ENCODE measurements at places on chromosomes 12 and 14.

- DNase-seq, result no peak
These were observed 68.5 kb upstream of the LGR5 start for GRCh38 chr12:71371122-71371521.

DNA sequence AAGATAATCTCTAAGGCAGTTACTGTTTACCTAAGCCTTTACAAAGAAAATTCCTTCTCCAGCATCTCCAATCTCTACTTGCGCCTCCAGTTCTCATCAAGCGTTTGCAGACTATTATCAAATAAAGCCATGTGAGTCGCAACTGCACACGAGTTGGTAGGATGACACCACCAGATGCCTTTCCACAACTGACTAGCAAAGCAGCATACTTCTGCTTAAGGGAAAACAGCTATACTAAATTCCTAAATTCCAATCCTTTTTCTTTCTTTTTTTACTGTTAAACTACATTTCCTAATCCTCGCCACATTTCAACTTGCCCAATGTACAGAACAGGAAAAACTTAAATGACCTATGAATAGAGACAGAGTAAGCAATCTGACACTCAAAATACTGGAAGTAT, 166.7 kb downstream of the ITPR2 start:
- no peak for DNase-seq

- no peak for DNase-seq
These were observed 207.7 kb downstream of the FUT8 start for GRCh38 chr14:65620195-65620594.

GRCh38 chr14:29805415-29806123, 122.1 kb downstream of the PRKD1 start:
- peak; percentile 49 for DNase-seq

DNA sequence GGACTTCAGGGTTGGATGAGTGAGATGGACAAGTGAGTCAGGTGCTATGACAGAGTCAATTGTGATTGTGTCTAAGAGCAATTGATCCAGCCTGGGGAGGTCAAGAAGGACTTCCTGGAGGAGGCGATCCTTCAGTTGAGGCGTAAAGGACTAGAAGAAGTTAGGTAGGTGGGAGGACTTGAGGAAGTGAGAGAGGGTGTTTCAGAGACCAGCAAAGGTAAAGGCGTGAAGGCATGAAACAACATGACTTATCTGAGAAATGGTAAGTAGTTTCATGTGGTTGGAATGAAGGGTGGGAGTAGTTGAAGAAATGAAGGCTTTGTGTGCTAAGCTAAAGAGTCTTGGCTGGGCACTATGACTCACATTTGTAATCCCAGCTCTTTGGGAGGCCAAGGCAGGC, 48.9 kb upstream of the PPP1CC start:
- DNase-seq, result no peak

GRCh38 chr12:100566887-100567637, 6.4 kb upstream of the GAS2L3 start:
- DNase-seq, result no peak

DNA sequence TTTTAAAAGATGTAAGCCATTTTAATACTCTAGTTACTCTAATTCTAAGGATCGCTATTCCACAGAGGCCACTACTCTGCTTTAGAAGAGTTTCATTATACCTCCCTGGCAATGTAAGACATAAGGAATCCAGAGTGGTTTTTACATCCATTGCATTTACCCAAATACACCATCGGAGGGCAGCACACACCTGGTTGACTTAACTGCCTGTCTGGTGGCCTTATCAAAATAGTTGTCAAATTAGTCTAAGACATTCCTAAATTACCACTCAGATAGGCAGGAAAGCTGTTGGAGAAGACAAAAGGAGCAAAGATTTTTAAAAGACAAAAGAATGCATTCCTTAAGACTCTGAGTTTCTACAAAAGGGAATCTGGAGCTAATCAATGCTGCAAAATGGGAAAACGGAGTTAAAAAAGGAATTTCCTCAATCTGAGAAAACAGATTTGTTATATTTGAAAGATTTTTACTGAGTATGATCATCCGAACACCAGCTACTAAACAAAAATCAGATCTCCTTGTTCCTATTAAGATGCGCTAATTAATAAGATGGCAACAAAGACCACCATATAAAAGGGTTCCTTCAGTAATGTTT, 33.8 kb upstream of the FGD4 start:
- peak; percentile 37 for DNase-seq
